ENCODE measurements at places on chromosomes 2 and 18. TPM values are rescaled to one million over a fixed set of nuclear protein-coding genes. Genes with fewer than 3 reads are reported as not detected.

Gene SPP2
- not detected for total RNA-seq

- no peak for DNase-seq
These were observed 180.6 kb upstream of the RBMS1 start for GRCh38 chr2:160674146-160674750.

- no peak for DNase-seq
These were observed 68.9 kb downstream of the PLCL1 start for GRCh38 chr2:197873293-197873701.

GRCh38 chr2:200364620-200365019 is 58.1 kb downstream of the SPATS2L start:
- no peak for DNase-seq

Gene RAD51AP2
- total RNA-seq: not detected

DNA sequence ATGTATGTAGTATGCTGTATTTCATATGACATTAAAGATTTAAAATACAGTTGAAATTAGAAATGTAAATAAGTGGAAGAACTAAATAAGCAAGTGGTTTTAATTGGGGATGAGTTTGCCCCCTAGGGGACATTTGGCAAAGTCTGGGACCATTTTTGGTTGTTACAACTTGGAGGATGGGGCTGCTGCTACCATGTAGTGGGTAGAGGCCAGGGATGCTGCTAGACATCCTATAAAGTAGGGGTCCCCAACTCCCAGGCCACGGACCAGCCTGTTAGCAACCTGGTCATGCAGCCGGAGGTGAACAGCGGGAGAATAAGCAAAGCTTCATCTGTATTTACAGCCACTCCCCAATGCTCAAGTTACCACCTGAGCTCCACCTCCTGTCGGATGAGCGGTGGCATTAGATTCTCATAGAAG is 27.9 kb upstream of the ASNSD1 start:
- no peak for DNase-seq

Measured in CD8-positive, alpha-beta memory T cell (primary cell).